Stimulated activated CD8-positive, alpha-beta memory T cell treated with anti-CD3 and anti-CD28 coated beads, Interleukin-15, amount 100 ng/mL, for 1 hour (primary cell): ENCODE measurements at places on chromosomes 3 and 15.

DNA sequence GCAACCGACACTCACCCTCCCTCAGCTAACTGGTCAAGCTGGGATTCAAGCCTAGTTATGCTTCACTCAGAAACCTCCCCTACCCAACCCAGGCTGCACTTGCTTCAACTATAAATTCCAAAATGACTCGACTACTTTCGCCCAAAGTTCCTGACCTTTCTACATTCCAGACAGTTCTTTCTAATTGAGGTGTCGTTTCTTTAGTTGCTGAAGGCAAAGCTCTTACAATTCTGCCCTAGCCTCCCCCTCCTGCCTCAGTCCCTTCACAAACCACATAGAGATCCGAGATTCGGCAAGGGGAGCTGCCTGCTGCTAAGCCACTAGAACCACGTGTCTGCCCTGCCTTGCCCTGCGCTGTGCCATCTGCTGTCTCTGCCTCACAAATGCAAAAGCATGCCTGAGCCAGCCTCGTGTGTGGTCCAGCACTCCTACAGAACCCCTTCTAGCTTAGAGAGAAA, 74.7 kb upstream of the SH3GL3 start:
- DNase-seq, result no peak

GRCh38 chr3:87267953-87268645, 8.3 kb downstream of the POU1F1 start:
- no peak for DNase-seq

- DNase-seq, result no peak
These were observed 6.9 kb upstream of the CFAP20DC start for GRCh38 chr3:59056706-59057105.

DNA sequence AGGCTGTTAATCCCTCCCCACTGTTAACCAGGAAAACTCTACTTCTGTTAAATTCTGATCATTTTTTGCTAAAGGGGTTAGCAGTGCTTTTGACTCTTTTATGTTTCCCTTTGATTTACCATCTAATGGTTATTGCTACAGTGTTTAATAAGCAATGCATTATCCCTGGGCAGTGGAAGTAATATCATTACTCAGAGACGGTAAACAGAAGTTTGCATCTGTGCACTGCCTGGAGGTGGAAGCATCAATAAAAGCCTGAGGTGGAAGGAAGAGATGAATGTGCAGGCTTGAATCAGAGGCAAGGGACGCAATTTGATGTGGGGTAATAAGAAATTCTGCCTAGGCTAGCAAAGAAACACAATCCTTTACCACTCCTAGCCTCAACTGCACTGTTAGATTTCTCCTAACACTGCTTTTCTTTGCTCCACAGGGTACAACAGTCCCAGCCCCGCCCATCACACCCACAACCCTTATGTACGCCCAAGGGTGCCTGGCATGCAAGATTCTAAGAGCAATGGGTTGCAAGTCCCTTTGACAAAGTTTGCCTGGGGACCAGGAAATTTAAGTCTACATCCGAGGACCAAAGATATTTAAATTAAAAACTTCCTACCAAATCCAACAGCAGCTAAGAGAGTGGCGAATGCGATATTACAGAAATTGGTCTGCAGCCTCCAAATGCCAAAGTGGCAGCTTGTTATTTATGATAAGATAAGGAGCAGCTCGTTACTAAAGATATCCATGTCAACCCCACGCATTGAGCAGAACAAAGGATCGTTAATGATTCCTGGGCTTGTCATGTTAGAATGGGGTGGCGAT, 261.4 kb downstream of the FHIT start:
- no peak for DNase-seq

GRCh38 chr3:64664397-64664796, 23.4 kb downstream of the ADAMTS9 start:
- no peak for DNase-seq

- no peak for DNase-seq
These were observed 158.6 kb downstream of the CNTN6 start for GRCh38 chr3:1251282-1252060.

DNA sequence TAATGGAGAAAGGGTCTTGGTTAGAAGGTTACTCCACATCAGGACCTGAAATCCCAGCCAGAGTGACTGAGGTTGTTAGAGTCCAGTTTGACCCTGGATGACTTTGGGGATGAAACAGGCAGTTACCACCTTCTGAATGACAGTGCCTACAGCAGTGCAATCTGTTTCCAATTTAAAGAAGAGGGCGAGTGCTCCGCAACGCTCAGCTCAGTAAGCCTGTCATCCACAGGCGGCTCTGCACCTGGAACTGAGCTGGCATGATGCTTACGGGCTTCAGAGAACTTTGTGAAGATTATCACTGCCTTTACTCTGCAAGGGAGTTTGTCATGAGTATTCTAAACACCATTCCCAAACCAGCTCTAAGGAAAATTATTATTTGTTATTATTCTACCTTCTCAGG, 127.7 kb upstream of the SLC24A5 start:
- DNase-seq, result no peak

GRCh38 chr15:86203462-86203861, 123.8 kb downstream of the AGBL1 start:
- no peak for DNase-seq

DNA sequence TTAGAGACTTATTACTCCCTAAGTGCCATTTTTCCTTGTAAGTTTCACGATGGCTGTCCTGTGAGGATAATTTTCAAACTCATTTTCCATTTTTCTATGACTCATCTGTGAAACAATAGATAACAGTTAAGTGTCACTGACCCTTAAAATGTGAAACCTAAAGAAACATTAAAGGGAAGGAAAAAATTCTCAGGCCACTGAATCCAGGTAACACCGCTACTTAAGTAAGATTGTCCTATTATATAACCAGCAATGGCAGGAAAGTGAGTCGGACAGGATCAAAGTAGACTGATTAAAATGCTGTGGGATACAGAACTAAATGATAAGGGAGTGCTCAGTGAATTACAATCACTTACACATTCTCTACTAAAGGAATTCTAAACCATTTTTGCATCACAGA, 12.4 kb downstream of the PLD1 start:
- DNase-seq, result no peak

DNA sequence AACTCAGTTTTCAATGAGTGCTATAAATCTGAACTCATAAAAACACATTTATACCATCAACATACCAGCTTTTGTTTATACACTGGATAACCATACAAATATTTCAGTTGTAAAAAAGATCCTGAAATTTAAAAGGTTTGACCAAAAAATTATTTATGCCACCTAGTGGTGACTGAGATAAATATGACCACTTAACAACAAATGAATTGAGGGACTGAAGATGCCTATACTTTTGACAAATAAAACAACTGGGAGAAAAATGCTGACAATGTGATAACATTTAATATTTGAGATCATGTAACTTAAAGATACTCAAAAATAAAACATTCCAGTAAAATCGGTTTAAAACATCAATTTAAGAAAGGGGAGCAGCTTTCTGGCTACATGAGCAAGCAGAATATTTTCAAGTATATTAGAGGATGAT, 30.4 kb downstream of the ATG3 start:
- no peak for DNase-seq

- no peak for DNase-seq
These were observed 255.3 kb upstream of the SLITRK3 start for GRCh38 chr3:165451371-165452070.

DNA sequence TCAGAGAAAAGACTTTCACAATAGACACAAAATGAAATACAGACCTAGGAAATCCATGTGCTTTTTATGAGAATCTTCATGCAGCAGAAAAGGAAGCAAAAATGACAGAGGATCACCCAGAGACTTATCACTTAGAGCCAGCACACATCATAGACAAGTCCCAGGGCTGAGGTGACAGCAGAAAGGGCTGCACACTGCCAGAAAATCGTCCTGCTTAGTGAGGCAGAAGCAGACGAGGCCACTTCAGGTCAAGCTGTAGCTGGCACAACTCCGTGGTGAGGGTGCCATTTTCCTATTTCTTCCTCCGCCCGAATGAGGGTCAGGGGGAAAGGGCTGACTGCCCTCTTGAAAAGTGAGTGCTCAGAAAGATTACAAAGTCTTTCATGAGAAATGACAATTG, 95.9 kb upstream of the TNIK start:
- DNase-seq, result no peak

DNA sequence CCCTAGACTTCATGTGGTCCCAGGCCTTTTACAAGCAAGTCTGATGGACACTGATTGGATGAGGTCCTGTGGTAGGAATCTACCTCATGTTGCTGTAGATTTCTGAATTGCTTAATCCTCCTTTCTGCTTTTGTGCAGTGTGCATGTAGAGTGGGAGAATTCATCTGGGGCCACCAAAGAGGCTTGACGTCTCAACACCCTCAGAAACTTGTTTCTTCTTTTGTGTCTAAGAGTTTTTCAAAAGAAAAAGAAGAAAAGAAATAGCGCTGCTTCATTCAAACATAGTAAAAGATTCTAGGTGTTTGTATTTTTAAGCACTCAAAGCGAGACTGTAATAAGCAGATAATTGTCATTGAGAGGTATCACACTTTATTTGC, 46.2 kb downstream of the NR1D2 start:
- no peak for DNase-seq

DNA sequence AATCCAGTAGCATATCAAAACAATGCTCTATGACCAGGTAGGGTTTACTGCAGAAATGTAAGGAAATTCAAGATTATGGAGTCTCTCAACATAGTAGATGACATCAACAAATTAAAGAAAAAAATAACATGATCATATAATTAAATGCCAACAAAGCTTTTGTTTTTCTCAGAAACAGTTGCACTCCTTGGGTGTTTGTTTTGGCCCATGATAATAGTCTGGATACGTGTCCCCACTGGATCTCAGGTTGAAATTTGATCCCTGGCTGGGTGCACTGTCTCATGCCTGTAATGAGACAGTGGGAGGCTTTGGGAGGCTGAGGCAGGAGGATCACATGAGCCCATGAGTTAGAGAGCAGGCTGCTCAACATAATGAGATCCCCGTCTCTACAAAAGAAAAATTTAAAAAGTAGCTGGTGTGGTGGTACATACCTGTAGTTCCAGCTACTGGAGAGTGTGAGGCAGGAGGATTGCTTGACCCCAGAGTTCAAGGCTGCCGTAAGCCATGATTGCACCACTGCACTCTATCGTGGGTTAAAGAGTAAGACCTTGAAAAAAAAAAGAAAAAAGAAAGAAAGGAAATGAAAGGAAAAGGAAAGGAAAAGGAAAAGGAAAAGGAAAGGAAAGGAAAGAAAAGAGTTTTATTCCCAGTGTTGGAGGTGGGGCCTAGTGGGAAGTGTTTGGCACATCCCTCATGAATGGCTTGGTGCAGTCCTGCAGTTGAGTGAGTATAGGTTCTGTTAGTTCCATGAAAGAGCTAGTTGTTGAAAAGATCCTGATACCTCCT, 53.3 kb upstream of the FOXB1 start:
- no peak for DNase-seq

DNA sequence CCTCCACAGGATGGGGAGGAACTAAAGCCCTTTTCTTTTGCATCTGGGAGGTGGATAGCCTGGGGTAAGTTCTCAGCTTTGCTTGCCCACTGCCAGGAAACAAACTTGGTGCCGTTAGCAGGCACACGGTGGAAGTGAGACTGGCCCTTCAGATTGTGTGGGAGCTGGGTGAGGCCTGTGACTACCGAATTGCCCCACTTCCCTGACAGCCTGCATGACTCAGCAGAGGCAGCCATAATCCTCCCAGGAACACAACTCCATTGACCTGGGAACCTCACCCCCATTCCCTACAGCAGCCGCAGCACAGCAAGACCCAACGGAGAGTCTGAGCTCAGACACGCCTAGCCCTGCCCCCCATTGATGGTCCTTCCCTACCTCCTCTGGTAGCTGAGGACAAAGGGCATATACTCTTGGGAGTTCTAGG, 282.6 kb downstream of the KLF13 start:
- no peak for DNase-seq

DNA sequence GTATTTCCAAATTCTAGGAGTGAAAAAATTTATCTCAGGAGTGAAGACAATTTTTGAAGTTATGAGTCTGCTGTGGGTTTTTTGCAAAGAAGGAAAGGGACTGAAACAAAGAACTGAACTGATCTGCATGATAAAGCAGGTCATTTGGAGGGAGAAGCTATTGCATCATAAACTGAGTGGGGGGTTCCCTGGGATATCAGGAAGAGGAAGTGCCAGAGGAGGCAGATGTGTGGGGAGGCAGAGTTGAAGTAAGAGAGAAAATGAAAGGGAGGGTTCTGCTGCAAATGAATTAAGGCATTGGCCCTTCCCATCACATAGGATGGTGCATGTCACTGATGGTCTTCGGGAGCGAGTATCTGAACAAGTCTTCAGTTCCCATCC, 379.2 kb downstream of the VPS13C start:
- DNase-seq, result no peak

DNA sequence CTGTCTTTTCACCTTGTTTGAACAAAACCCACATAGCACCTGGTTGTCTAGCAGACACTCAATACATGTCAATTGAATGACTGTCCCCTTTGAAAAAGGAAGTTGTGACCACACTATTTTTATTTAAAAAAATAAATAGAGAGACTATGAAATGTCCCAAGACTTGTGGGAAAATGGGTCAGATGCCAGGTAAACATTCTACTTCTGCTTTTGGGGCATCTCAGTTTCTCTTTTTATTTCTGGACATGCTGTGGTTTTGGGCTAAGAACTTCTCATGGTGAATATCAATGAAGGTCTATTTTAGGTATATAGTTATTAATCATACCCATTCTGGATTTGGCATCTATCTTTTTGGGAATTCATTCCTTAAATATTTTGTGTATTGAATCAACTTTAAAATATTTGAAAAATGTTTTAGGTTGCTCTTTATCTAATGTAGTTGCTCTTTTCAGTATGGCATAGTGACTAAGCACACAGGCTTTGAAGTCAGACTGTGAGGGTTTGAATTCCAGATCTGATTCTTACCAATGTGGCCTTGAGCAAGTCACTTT, 4.4 kb downstream of the TMEM45A start:
- DNase-seq, result no peak

DNA sequence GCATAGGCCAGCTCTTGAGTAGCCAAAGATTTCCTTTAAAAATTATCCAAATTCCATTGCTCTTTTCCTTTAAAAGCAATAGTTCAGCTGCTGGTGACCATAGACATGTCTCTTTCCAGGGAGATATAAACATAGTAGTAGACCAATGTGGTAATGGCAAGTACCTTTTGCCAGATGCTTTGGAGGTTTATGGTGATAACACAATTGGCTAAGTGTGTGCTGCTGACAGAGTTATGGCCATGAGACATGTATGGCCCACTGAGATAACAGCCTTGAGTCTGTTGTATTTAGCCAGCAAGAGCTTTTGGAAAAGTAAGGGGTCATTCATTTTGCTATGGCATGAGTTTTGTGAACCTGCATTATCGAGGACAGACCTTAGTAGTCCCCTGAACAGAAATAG, 1146.8 kb downstream of the TUSC7 start:
- DNase-seq, result no peak

GRCh38 chr15:95016511-95017229, 785.3 kb downstream of the MCTP2 start:
- no peak for DNase-seq

DNA sequence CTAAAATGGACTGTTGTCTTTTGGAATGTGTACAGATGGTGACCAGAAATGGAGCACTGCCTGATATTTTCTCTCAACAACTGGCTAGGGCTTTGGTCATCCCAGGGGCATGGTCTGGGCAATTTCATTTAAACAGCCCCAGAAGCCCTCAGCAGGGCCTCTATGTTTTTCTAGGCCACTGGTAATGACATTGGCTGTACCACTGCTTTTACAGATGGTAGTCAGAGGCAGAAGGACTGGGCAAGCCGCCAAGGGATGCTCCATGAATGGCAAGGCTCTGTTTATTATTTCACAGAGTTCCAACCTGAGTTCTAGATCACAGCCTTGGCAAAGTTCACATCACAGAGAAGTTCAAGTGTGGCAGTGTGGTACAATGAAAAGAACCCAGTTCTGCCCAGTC, 37.0 kb upstream of the LMCD1 start:
- no peak for DNase-seq

- no peak for DNase-seq
These were observed 12.0 kb upstream of the ZNF592 start for GRCh38 chr15:84736375-84736774.
